ENCODE measurements at places on chromosomes 6 and 20. TPM values are rescaled to one million over a fixed set of nuclear protein-coding genes. Genes with fewer than 3 reads are reported as not detected.

DNA sequence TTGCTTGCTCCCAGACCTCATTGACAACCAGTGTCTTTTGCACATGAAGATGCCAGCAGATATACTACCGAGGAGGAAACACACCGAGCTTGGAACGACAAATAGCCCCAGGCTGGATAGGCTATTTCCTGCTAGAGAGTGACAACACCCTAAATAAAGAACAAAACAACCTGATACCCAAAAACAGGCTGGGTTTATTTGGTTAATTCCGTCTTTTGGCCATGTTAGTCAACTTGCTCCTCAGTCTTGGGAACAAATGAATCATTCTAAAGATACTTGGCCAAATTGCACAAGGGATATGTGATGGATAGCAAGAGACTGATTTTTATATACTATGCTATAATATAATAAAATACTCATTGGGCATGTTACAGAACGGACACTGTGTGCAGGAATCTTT, 11.5 kb upstream of the MUC22 start:
- no peak for DNase-seq

- DNase-seq = no peak
These were observed 84.5 kb upstream of the FAM184A start for GRCh38 chr6:119163006-119163405.

GRCh38 chr6:142027074-142027473, 105.7 kb upstream of the GJE1 start:
- no peak for DNase-seq

GRCh38 chr6:65191471-65191870, 515.6 kb downstream of the EYS start:
- DNase-seq = no peak

GRCh38 chr6:111989743-111990142, 64.2 kb upstream of the CCN6 start:
- DNase-seq = no peak

GRCh38 chr6:23081701-23082100, 512.3 kb downstream of the HDGFL1 start:
- no peak for DNase-seq

- DNase-seq = no peak
These were observed 75.8 kb downstream of the CDH22 start for GRCh38 chr20:46232539-46232938.

- DNase-seq = peak; percentile 18
These were observed 291.7 kb upstream of the SPTLC3 start for GRCh38 chr20:12717061-12717460.

SLC22A7 gene
- not detected for polyA plus RNA-seq

SEL1L2 gene
- 0.26 TPM for polyA plus RNA-seq

DNA sequence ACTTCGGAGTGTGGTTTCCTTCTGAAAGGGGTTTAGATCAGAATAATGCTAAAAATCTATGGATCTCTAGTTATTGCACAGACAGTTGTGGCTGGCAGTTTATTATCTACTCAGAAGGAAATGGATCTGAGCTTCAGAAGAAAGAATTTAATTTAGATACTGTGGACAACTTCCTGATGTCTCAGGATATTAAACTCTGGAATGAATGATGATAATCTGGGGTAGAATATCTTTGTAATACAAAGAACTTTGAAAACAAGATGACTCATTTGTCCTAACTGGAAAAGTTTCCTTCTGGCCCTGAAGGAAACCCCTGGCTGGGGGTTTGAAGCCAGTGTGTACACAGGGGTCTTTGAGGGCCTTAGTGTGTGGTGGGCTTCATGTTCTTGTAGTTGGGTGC, 78.0 kb downstream of the EDN3 start:
- DNase-seq = no peak

- DNase-seq = no peak
These were observed 90.8 kb downstream of the DOK5 start for GRCh38 chr20:54566031-54566688.

DNA sequence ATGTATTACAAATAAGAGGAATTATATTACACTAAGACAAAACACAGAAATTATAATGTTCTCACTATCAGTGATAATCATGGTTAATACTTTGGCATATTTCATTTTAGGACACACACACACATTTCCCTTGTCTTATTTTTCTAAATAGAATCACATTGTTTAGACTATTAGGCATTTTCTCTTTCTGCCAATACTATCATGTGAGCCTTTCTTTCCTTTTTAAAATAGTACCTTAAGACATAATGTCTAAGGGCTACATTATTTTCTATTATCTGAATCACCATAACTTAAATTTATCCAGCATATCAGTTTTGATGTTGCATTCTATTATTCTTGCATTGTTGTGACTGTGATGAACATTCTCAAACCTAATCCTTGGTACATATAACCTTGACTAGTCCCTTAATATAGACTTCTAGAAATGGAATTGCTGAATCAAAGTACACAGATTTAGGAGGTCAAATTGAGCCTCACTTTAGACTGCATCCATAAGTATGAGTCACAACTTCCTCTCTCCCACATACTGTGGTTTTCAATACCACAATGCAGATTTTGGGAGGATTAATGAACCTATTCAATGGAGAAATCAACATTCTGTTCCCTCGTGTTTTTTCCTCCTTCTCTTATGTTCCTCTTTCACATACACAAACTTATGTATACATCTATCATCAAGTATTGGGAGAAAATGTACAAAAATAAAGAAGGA, 212.6 kb downstream of the MOXD1 start:
- DNase-seq = no peak

FERMT1 gene
- 0.19 TPM for polyA plus RNA-seq

LPIN3 gene
- polyA plus RNA-seq = 4.7 TPM

ZNF311 gene
- 2.4 TPM for polyA plus RNA-seq

DNA sequence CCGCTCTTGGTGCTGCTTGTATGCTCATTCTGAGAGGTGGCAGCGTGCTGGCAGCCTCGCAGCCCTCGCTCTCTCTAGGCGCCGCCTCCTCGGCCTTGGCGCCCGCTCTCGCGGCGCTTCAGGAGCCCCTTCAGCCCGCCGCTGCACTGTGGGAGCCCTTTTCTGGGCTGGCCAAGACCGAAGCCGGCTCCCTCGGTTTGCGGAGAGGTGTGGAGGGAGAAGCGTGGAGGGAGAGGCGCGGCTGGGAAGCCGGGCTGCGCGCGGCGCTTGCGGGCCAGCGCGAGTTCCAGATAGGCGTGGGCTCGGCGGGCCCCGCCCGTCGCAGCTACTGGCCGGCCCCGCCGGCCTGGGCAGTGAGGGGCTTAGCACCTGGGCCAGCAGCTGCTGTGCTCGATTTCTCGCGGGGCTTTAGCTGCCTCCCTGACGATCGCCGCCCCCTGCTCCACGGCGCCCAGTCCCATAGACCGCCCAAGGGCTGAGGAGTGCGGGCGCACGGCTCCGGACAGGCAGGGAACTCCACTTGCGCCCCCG, 19.5 kb upstream of the FAM8A1 start:
- peak; percentile 53 for DNase-seq

- DNase-seq = no peak
These were observed 141.0 kb downstream of the TBXT start for GRCh38 chr6:166026586-166027126.

- no peak for DNase-seq
These were observed 57.0 kb downstream of the TNFAIP3 start for GRCh38 chr6:137923866-137924653.

DNA sequence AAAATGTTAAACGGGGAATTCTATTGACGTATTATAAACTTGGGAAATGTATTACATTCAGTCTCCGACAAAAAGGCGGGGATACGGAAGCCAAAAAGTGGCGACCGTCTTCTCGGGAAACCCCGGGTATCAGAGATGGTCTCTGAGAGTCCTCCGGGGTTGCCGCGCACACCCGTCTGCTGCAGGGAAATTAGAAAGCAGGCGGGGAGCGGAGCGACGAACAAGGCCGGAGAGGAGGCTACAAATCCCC, 1.5 kb downstream of the SALL4 start:
- peak; percentile 40 for DNase-seq

GRCh38 chr6:134589512-134589911, 271.6 kb upstream of the SGK1 start:
- DNase-seq = no peak

ELOVL2 gene
- polyA plus RNA-seq = 2.1 TPM

GRCh38 chr20:40497899-40498691, 190.9 kb downstream of the MAFB start:
- no peak for DNase-seq

GRCh38 chr6:23499549-23499948, 626.5 kb upstream of the NRSN1 start:
- DNase-seq = no peak

BPIFB2 gene
- not detected for polyA plus RNA-seq

DEF6 gene
- polyA plus RNA-seq = 4.5 TPM

GRCh38 chr6:46923476-46923875, 1.7 kb upstream of the ADGRF5 start:
- DNase-seq = no peak

TP53TG5 gene
- polyA plus RNA-seq = 0.89 TPM

DNA sequence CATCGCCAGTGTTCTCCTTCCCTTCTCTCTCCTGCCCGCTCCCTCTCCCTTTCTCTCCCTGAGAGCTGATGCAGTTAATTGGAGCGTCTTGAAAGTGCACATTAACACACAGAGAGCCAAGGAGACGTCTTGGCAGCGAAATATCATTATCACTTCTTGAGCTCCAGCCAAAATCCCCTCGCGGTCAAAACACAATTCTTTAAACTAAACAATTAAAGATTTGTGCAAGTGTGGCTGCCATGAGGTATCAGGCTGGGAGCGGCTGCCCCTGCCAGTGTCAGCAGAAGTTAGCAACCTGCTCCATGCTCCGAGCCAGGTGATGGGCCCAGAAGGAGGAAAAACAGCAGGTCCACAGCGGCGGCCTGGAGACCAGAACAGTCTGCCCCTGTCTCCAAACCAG, 100.9 kb upstream of the FOXP4 start:
- no peak for DNase-seq

TFAP2C gene
- polyA plus RNA-seq = 0.31 TPM

SNAP25 gene
- 1.1 TPM for polyA plus RNA-seq

UBE2J1 gene
- 34.8 TPM for polyA plus RNA-seq

MICB gene
- 0.85 TPM for polyA plus RNA-seq

GRCh38 chr6:56899311-56899710, 55.6 kb upstream of the BEND6 start:
- DNase-seq = no peak

PNPLA1 gene
- polyA plus RNA-seq = 0.27 TPM

GRCh38 chr6:6960571-6961251, 147.1 kb upstream of the RREB1 start:
- no peak for DNase-seq

GRCh38 chr6:169803816-169804340, 52.5 kb downstream of the ERMARD start:
- no peak for DNase-seq

DNA sequence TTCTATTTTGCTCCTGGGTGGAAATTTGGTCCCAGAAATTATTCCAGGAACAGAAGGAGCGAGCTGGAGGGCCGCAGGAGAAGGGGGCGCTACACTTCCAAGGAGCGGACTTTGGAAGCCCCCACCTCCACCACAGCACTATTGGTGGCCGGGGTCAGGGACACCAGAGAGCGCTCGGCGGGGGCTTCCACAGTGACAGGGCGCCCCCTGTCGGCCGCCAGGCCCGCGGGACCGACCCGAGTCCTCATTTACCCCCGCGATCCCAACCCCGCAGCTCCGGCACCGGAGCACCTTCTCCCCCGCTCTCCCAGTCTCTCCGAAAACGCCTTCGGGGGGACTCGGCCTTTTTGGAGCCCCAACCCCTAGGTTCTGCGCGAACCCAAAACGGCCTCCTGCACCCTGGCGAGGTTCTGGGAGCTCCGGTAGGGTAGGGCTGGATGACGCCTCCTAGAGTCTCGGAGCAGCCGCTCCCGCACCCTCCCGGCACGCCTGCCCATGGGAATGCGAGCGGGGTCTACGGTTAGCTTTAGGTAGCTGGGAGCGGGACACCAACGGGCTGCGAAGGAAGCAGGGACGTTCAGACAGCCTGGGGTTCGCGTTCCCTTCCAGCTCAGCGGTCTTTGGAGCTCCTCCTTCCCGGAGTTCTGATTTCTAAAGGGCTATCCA, 2.4 kb upstream of the FOXA2 start:
- DNase-seq = no peak

TMEM217 gene
- 0.72 TPM for polyA plus RNA-seq

GRCh38 chr20:9495701-9496100, 18.7 kb upstream of the LAMP5 start:
- DNase-seq = no peak

DNA sequence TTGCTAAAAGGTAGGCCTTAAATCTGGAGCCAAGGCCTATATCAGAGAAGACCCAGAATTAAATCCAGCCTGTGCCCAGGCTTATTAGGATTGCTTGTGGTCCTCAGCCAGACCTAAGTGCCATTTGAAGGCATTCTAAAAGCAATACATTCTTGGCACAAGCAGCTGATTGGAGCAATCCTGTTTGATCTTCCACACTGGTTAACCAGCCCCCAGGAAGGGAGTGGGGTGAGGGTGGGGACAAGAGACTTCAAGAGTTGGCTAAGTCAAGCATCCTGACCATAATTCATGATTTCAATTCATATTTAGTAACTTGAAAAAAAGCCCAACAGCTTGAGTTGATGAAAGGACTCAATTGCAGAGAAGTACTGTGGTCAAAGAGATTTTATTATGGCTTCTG, 128.9 kb downstream of the KIF13A start:
- DNase-seq = no peak

DNA sequence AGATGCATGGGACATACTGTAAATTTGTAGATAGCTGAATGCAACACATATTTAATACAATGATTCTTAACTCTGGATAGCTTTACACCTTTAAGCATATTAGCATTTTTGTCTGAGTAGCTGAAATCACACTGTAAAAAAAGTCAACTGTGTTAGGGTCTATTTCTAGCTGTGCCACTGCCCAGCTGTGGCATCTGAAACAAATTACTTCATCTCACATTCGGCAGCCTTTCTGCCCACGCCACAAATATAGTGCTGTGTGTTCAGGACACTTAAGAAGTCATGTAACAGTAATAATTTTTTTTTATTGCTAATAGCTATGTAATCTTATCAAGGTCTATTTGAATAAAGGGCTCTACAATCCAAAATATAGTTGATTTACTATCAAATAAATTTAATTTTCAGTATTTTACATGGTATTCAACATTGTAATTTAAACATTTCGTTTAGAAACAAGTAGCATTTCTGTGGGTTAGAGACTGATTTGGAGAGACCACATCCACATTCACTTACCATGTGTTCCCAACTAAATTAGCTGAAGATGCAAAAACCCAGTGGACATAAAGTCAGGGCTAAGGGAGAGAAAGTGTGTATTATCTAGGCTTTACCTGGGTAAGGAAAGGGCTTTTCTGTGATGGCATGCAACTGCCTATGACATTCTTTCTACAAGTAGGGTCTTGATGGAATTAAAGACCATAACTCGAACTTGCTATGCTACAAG, 276.7 kb downstream of the PLCB1 start:
- DNase-seq = no peak

SNX9 gene
- polyA plus RNA-seq = 21.2 TPM

C20orf202 gene
- 0.36 TPM for polyA plus RNA-seq
